Left lung (tissue), 14 donors: ENCODE measurements at places on chromosomes 12 and 14. TPM values are rescaled to one million over a fixed set of nuclear protein-coding genes. Genes with fewer than 3 reads are reported as not detected.

GRCh38 chr12:10392394-10392930, 2.6 kb upstream of the KLRK1 start:
- DNase-seq, result peak; percentile 22

DNA sequence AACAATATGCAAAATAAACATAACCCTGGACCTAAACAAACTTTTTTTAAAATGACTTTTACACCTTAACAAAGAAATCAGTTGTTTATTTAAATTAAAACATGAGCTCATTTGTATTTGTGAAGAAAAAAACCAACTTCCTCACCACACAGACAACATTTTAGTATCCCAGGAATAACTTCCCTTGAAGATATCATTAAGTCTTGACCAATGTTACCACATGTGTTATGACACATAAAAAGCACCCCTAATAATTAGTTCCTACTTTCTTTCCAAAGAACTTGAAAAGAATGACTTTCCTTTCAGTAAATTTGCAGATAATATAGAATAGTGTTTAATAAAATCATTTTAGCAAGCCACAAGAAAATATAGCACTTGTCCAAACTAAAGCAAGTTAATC, 42.4 kb downstream of the DUSP16 start:
- DNase-seq, result no peak

- DNase-seq, result no peak
Measured at GRCh38 chr12:56298828-56299227, 1.3 kb downstream of the CS start.

GRCh38 chr12:16603916-16604575, 1.9 kb downstream of the LMO3 start:
- no peak for DNase-seq

DNA sequence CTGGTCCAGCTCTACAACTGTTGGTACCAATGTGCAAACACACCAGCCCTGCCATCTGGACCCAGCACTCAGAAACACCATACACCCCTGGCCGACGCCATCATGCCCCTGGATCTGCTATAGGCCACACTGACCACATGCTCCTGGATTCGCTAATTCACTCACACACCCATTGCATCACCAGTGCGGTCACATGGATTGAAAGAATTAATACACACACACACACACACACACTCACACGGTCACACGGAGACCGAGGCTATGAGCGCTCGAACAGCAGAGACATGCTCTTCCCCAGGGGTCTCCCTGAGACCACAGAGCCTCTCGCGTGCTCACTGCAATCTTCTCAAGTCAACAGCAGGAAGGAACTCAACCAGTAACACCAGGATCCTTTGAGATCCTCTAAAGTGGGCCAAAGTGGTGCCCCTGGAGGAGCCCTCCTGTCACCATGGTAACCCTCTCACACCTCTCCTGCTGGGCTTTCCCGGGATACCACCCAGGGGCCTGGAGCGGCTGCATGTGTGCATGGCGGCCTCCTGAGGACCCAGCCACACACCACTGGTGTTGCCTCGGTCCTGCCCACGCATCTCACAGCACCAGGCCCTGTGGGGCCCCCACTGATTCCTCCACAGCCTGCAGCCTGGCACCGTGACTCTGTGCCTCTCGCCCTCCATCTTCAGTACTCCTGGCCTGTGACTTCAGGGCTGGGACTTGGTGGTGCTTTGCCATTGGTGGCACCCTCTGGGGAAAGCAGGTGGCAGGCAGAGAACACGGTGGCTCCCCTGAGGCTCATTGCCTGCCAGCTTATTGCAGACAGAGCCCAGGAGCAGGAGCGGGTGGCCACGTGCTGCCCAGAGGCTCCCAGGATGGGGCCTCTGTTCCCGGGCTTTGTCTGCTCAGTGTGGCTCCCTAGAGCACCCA, 15.1 kb downstream of the LRTM2 start:
- DNase-seq, result no peak

DNA sequence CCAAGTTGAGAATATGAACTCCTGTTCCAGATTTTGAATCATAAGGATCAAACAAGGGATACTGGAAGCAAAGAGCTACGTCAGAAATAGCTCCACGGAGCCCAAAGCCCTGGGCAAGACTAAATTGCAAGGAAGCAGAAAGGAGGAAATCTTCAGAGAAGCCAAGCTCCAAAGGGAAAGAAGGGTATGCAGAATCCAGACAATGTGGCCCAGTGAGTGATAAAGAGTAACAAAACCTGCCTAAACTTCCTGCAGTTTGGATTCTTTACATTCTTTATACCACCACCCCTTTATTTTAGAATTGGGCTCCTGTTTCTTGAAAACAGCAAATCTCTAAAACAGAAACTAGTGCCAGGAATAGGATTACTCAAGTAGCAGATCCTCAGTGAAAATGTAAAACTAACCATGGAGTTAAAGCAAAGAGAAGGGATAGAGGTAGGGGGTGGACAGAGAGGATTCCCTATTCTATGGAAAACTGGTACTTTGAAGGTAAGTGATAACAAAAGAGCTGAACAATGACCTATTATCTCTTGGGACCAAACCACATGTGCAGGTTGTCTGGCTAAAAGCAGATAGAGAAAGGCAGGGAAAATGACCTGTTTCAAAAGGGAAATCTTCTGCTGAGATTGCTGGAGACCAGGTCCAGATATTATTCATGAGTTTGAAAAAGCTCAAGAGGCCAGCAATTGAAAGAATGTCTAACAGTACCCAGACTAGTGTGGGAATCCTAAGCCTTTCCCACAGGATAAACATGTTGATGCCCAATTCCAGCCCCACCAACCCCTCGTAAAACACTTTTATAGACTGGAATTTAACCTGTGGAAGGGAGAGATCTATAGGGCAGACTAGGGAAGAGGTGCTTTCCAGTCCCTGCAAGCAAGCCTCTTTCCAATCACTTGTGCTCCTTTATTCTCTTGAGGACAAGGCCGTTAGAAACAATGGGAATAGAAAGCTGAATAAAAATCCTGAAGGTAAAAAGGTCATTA, 24.5 kb downstream of the MBIP start:
- DNase-seq, result no peak

GRCh38 chr12:16384732-16385131, 37.3 kb downstream of the MGST1 start:
- no peak for DNase-seq

- no peak for DNase-seq
Measured at GRCh38 chr14:102210421-102211042, 70.8 kb downstream of the WDR20 start.

DNA sequence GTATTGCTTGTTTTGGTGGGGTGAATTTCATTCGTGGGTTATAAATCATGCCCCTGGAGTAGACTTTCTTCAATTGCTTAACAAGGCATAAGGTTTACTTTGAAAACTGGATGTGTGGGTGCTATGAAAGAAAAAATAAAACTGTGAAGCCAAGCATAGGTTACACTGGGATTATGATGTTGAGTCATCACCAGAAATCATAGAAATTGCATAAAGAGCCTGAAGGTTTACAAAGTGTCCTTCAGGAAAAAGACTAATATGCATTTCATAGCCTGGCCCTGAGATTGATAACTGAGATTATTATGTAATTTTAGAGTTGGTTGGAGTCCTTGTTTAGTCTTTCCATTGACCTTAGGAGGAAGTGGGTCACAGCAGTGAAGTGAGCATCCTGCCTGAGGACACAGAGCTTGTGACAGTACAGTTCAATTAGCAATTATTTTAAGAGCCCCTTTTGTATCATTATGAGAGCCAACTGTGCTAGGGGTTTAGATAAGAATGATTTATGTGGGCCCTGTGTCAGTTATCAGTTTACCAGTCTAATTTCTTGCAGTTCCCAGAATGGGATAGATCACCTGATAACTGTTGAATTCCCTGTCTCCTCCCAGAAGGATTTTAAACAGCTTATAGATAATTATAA, 13.6 kb downstream of the LRRK2 start:
- no peak for DNase-seq

DNA sequence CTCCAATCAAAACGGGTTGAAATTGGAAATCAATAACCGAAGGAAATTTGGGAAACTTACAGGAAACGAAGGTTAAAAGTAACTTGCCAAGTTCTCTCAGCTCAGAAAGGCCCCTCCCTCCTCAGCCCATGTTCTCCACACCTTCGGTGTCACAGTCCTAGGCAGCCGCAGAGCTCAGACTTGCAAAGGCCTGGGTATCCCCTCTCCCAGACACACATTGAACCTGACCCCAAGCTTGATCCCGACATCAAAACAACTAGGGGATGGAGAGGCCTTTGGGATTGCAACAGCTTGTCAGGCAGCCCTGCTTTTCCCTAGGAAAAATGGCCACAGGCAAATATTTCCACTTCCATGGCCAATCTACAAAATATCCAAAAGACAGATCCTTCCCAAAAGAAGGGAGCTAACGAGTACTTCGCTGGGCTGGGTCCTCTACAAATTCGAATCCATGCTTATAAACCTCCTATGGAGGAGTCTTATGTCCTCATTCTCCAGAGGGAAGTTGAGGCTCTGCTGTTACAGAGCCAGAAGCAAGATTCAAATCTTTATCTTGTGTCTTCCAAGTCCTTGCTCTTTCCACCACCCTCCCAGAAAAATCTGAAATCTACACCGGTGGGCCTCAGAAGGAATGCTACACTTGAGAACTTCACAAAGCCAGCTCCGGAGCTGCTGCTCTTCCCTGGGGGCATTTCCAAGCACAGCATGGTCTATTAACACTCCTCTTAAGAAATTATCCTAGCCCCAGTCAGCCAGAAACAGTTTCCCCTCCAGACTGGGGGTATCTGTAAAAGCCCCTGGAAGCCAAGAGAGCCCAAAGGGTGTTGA, 35.7 kb upstream of the PNMA1 start:
- DNase-seq, result no peak

DNA sequence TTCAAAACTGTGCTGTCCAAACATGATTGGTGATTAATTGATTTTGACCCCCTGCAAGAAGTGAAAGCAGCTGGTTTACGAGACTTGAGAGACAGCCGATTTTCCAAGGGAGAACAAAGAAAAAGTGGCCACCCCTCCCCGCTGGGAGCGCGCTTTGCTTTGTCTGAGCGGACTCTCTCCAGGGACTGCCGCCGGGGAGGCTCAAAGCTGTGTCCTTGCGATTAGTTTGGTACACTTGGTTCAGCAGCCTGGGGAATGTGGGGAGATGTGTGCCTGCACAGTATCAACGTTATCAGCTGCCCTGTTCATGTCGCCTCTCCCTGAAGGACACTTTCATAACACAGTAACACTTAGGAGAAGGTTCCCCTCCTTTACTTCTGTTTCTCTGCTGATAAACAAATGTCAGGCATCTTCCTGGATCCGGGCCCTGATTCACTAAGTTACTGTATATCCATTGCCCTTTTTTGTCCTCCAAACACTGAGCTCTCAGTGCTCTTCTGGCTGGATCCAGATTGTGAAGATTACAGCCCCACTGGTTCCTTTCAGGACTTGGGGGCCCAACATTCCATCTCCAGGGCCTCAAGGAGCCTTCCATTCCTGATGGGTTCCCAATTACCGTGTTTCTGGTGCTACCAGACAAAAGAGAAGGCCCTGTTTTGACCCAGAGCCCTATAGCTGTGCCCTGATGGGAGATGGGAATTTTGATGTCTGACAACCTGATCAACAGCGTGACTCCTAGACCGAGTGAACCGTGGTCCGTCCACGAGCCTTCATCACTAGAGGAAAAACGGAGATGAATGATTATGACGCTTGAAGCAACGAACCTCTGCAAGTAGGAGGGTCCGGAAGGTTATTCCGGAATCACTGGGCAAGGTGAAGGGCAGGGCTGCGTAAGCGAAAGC, 31.7 kb upstream of the TUBA1C start:
- peak; percentile 80 for DNase-seq

DNA sequence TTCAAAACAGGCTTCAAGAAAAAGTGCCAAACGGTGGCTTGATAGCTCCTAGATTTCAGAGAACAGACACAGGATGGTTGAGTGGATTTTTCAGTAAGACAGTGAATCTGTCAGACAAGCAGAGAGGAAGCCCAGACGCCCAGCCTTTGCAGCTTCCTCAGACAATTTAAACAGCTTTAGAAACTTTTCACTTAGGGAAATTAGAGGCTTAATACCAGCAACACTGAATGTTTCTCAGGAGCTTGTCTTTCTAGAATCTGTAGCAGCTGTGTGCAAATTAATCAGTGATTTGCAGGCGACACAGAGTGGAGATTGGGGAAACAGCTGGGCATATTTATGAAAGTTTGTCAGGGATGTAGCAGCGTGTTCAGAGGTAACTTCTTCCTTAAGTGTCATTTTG, 362.1 kb downstream of the GALC start:
- DNase-seq, result no peak

DNA sequence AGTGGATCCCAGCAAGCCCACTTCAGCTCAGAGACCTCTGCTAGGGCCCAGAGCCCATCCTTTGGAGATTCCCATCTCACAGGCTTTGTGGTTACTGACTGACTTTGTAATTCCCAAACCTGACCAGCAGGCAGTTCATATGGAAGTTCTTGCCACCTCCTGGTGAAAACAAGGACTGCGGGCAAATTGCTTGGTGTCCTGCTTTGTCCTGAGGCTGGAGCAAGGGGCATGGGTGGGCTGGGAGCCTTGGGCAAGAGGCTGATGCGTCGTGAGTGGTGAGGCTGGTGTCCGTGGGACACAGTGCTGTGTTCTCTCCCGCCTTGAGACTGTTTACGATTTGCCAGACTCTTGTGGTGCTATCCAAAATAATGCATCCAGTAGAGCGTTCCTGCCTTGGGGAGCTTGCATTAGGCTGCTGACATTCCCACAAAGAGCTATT, 91.0 kb downstream of the LRRC74A start:
- DNase-seq, result peak; percentile 51

DNA sequence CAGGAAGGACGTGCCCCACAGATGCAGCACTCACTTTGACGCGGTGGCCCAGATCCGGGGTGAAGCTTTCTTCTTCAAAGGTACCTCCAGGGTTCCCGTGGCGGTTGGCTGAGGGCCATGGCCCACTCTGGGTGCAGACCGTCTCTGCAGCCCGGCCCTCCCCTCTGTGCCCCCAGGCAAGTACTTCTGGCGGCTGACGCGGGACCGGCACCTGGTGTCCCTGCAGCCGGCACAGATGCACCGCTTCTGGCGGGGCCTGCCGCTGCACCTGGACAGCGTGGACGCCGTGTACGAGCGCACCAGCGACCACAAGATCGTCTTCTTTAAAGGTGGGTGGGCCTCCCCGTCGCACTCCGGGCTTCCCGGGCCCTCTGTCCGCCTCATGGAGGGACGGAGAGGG, 16.9 kb downstream of the MMP17 start:
- DNase-seq, result no peak

DNA sequence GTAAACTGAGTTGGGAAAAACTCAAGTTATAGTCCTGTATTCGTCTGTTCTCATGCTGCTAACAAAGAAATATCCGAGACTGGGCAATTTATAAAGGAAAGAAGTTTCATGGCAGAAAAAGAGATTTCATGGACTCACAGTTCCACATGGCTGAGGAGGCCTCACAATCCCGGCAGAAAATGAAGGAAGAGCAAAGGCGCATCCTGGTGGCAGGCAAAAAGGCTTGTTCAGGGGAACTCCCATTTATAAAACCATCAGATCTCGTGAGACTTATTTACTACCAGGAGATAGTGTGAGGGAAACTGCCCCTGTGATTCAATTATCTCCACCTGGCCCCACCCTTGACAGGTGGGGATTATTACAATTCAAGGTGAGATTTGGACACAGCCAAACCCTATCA, 292.6 kb upstream of the SYT1 start:
- no peak for DNase-seq

Gene KRT2
- not detected for total RNA-seq

Gene OTOGL
- 0.09 TPM for total RNA-seq

Gene TPH2
- 0.10 TPM for total RNA-seq

Gene GPATCH2L
- 50.5 TPM for total RNA-seq

Gene NTF3
- 0.79 TPM for total RNA-seq

Gene CLBA1
- 7.1 TPM for total RNA-seq

Gene CLEC9A
- total RNA-seq, result 0.17 TPM

Gene KRT86
- 1.7 TPM for total RNA-seq

Gene CIDEB
- 9.2 TPM for total RNA-seq

Gene CAPZA3
- not detected for total RNA-seq

Gene PPFIBP1
- total RNA-seq, result 96.1 TPM

Gene KLHL33
- 0.31 TPM for total RNA-seq
